ENCODE measurements at places on chromosomes 3 and 15.

- DNase-seq = no peak
Observed at GRCh38 chr3:191235331-191236314, 36.6 kb downstream of the OSTN start.

DNA sequence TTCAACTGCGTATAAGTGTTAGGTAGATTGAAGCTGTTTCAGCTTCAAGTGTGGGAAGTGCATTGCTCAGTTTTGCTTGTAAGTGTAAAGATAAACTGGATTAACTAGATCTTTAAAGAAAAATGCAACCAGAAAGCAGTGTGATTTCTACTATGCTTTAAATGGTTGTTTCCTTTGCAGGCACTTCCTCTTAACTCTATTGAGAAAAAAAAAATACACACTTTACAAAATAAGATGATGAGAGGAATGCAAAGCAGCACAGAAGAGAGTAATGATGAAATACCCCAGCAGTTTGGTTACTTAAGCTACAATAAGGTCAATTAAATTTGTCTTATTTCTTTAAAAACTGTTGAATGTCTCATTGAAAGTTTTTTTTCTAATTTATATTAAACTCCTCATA, 40.8 kb downstream of the DPH6 start:
- no peak for DNase-seq

DNA sequence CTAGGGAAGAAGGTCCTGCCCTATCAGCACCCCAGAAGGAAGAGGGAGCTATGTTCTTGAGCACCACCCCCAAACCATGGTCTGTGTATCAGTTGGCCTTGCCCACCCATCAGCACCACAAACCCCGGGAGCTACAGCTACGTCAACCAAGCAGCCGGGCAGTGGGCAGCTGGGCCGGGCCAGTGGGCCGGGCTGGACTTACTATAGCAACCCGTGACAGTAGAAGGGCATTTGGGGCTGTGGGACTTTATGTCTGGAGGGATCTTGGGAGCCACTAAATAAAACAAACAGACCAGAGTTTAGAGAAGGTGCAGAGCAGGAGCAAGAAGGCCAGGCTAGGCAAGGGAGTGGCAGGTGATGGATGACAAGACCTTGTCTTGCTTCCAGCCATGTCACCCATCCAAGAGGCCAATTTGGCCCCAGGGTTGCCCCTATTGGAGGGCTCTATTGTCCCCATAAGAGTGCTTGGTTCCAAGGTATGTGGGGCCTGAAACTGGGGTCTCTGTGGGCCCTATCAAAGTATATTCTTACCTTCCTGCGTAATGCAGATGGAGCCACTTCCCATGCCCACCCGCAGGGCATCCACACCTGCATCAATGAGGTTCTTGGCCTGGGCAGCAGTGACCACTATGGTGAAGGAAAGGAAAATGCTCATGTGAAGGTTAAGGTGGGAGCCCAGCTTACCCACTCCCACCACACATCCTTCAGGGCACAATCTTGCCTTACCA, 3.2 kb downstream of the IMPDH2 start:
- DNase-seq = no peak

DNA sequence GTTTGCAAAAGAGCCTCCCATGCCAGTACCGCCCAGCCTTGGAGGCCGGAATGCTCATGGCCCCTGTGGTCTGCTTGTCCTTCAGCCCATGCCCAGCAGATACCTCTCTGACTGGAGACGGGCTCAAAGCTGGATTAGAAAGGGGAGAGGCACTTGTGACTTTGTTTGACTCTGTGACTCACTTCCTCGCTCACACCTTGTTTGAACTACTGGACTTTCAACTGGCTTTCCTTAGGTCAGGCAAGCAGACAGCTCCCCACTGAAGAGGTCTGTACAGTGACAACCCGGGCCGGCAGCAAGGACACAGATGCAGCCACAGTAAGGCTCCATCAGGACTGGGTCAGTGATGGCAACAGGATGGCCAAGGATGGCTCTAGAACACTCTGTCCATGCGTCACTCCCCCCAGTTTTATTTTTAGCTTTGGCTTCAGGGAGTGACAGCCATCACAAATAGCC, 98.6 kb upstream of the ABHD17C start:
- DNase-seq = no peak

DNA sequence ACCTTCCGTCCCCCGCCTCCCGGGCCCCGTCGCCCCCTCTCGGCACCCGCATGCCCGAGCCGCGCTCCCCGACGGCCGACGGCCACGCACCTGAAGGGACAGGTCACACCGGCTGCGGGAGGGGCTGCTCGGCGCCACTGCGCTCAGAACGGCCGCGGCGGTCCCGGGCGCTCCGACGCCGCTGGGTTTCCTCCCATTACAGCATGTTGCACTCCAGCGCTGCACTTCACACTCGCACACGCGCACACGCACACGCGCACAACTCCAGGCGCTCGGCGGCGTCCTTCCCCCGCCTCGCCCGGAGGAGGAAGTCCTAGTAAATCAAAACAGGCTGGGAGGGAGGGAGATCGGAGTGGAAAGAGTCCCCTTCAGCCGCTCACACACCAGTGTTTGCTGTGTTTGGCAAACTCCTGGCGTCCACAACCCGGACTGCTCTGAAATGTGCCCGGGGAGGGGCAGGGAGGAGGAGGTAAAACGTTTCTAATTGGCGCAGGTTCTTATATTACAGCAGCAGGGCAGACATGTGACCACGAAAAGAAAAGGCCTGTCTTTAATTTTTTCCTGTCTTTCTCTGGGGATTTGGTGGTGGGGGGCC, 76.7 kb upstream of the VGLL4 start:
- no peak for DNase-seq

- DNase-seq = no peak
Observed at GRCh38 chr3:187844708-187845107, 99.4 kb upstream of the BCL6 start.

GRCh38 chr3:184325715-184326369, 11.4 kb downstream of the EIF4G1 start:
- no peak for DNase-seq

DNA sequence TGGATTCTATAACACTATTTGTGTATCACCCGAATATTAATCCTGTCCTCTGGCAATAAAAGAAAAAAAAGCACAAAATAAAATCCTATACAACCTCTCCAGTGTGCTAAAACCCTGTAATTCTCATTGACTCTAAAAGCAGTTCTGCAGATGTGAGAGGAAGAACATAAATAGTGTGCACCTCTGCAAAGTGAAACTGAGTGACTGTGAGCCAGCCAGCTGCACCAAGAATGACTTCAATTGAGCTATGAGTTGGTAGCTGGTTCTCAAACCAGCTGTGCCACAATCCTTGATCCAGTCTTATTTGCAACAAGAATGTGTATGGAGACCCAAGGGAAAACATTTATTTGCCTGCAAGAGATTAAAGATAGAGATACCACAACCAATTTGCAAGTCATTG, 31.2 kb upstream of the COL8A1 start:
- no peak for DNase-seq

DNA sequence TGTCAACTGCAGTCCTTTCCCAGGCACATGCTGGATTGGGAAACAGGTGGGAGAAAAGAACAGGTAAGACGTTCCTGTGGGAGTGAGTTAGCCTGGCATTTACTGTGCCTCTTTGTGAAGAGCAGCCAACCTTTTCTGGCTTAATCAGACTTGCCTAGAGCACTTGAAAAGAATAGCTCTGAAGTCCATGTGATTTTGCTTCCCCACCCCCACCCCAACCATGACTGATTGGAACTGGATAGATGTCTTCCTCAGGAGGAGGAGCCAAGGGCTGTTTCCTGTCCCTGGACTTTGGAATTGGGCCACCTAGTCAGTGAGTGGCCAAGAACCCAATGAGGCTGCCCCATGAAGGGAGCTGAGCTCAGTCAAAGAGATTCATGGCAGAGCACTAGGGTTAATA, 4.7 kb upstream of the TMEM41A start:
- DNase-seq = no peak

DNA sequence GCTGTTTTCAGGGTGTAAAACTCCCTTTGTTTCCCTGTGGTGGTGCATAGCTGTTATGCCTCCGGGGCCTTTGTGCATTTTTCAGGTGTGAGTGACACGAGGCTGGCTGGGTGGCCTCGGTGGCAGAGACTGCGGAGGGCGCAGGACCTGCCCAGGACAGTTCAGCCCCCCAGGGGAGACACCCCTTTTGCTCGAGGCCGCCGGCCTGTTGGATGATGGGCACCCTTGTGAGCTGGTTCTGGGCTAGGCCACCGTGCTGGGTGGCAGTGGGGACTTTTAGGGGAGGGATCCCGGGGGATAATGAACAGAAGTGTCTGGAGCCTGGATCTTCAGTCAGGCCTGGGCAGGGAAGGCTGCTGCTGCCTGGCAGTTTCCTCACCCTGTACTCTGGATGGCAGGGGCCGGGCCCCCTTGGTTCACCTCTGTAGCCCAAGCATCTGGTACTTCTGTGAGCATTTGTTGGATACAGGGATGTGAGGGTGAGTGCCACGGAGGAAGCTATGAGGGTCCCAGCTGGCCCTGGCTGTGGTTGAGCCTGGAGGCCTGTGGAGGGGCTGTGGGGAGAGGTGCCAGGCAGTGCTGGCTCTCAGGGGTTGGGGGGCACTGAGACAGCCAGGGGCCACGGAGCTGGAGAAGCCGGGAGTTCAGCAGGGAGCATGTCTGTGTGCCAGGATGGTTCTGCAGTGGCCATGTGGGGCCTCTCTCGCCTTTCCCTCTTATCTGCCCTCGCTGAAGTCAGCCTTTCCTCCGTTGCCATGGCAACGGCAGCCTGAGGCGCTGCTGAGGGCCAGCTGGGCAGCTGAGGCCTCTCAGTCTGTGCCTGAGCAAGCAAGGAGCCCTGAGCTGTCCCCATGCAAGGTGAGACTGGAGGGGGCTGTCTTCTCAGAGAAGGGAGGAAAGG, 49.0 kb downstream of the KY start:
- DNase-seq = peak; percentile 68

DNA sequence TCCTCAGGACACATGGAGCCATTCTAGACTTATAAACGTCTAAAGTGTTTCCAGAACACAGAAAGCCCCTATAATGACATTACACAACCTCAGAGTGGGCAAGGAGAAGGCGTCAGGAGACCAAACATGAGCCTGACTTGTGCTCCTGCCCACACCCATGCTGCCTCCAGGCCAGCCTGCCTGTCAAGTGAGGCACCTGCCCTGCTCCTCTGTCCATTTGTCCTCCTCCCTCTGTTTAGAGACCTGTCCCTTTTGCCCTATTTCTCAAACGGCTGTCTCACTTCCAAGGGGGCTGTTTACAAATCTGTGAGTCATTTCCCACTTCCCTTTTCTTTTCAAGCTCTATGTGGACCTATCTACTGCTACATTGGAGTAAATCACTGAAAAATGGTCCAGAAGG, 21.0 kb downstream of the ZDHHC3 start:
- DNase-seq = no peak

DNA sequence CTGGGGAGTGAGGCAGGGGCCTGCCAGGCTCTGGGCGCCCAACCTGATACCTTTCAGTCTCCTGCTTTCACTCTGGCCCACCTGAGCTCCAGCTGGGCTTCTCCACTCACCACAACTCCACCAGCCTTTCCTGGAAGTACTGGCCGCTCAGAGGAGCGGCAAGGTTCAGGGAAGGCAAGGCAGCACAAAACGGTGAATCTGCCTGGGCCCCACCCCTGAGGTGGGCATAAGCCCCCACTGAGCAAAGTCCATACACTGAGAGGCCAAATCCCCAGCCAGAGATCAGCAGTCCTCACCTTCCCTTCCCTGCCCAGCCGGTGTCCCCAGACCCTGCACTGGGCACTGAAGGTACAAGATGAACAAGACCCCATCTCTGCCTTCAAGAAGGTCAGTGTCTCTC, 70.7 kb downstream of the TLE3 start:
- DNase-seq = no peak

DNA sequence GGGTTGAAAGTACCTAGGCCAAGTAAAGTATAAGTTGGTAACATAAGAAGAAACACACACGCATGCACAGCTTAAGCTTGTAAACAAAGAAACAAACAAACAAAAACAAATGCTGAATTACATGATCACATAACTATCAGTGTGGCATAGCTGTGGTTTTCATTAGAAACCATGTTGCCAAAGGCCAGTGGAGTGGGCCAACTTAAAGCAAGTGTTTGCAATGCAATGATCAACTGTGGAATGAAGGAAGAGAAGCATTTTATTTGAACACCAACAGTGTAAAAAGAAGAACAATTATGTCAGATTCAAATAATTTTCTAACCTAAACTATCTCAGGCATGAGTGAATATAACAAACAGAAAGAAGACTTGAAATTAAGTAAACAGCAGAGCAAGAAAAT, 199.4 kb upstream of the STRIT1 start:
- no peak for DNase-seq

- peak; percentile 57 for DNase-seq
Observed at GRCh38 chr3:195260280-195260905, 10.6 kb downstream of the XXYLT1 start.

Data from NCI-H1105 (cell line).